ENCODE measurements at places on chromosomes 2 and 18.

GRCh38 chr2:134146620-134147019 is 107.3 kb upstream of the MGAT5 start:
- no peak for DNase-seq

- no peak for DNase-seq
These were observed 22.5 kb downstream of the LIPG start for GRCh38 chr18:49584394-49584793.

DNA sequence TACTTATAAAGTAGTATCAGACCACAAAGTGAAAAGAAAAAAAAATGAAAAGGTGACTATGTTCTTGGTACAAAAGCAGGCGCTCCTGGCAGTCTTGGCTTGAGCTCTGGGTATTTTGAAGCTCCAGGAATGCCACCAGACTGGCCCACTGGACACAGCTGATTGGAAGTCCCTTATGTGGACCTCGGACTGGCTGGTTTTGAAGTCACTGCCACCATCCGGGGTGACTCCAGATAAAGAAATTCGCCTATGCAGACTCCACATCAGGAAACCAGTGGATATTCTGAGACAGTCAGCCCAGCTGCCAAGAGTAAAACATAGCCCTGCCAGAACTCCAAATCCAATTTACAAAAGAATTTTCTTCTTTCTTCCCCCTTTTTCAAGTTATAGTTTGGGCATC is 28.0 kb downstream of the ACKR3 start:
- DNase-seq = no peak

DNA sequence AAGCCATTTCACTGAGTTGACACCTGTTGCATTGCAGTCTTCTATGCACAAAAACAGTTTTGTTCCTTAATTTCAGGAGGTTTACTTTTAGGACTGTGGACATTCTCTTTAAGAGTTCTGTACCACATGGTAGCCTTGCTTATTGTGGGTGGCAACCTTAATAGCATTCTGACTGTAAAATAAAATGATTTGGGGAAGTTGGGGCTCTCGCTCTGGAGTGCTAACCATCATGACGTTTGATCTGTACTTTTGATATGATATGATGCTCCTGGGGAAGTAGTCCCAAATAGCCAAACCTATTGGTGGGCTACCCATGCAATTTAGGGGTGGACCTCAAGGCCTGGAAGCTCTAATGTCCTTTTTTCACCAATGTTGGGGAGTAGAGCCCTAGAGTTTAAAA is 3.4 kb downstream of the CTLA4 start:
- DNase-seq = no peak

GRCh38 chr18:11987527-11987926 is 6.2 kb downstream of the IMPA2 start:
- no peak for DNase-seq

DNA sequence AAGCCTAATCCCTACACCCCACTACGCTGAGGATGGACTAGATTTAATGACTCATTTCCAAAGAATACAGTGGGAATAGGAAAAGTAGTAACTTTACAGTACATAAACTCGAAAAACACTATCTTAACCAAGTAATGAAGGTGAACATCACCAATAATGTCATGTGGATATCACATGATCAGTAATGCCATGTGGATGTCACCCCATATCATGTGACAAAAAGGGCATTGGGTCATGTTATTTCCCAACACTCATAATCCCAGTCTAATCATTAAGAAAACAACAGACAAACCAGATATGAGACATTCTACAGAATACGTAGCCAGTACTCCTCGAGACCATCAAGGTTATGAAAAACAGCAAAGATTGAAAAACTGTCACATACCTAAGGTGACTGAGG is 667.3 kb upstream of the CRIM1 start:
- DNase-seq = no peak
